EL (cell line): ENCODE measurements at places on chromosomes 4 and X.

DNA sequence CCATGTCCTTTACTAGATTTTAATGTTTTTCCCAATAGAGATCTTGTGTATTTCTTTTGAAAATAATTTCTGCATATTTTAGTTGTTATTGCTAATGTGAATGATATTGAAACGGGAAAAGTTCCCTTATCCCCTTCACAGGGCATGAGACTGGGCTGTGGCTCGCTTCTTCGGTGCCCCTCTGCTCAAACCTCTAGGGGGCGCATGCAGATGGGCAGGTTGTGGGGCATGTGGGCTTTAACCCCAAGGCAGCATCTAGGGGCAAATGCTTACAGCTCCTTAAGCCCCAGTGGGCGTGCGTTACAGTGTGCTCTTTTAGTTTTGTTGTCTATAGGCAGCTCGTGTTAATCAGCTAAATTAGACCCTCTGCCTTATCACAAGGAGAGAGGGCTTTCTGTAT, 194.7 kb downstream of the OPHN1 start:
- DNase-seq = no peak

DNA sequence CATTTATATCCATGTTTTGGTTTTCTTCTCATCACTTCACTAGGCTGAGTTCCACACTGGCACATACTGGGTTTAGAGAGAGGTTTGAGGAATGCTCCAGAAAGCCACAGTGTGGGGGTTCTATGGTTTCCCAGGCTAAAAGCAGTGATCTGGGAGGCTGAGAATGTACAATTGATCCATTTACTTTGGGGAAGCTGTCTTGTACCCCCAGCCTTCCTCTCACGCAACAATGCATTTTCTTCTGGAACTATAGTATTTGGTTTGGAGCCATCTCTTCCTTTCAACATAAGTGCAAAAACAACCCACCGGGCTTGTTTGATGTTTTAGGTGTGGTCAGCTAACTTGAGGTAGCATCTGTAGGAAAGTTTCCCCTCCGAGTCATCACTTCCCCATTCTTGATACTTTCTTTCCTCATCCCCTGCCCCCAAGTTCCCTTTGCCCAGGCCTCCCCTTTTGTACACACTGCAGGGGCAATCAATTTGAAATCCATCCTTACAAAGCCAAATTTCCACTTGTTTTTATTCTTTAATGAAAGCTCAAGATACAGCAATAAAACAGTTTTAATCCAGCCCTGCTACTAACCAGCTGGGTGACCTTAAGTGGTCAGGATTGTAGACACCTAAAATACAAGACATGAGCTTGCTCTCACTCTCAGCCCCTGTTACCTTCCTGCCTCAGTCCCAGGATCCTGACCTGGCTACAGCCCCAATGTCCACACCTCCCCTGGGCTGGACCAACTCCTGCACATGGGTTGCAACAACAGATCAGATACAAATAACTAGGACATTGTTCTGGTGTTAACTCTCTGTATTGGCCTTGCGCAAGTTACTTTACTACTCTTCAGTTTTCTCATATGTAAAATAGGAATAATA, 109.2 kb downstream of the FHDC1 start:
- DNase-seq = no peak

- no peak for DNase-seq
Observed at GRCh38 chr4:159414305-159414704, 311.4 kb downstream of the RAPGEF2 start.

GRCh38 chr4:165288639-165289422, 38.6 kb upstream of the MSMO1 start:
- DNase-seq = peak; percentile 65

GRCh38 chr4:38014421-38014852, 54.2 kb downstream of the PTTG2 start:
- DNase-seq = no peak

- peak; percentile 0 for DNase-seq
Observed at GRCh38 chrX:96621811-96622210, 62.8 kb upstream of the DIAPH2 start.

DNA sequence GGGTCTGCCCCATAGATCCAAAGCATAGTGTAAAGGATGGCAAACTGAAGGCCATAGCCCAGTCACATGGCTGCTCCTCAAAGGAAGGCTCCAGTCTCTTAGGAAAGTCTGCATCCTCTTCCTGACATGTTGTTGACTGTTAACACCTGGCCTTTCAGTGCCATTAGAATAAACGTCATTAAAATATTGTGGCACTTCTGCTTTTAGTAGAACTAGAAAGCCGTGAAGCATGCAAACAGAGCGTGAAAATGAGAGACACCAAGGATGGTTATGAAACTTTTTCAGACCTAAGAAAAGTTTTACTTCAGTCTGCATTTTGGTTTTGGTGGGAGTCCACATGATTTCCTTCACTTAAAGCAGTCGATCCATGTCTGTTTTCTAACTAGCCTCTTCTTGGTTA, 41.1 kb upstream of the AFF2 start:
- no peak for DNase-seq
